ENCODE measurements at places on chromosomes 11 and 22.

- DNase-seq = no peak
These were observed 43.6 kb downstream of the SHISAL1 start for GRCh38 chr22:44269117-44269498.

- DNase-seq = peak; percentile 24
These were observed 21.2 kb downstream of the TTC28 start for GRCh38 chr22:28658448-28658847.

- no peak for DNase-seq
These were observed 120.6 kb downstream of the MICAL3 start for GRCh38 chr22:17903564-17904295.

GRCh38 chr11:12157241-12157661 lies 46.9 kb downstream of the MICAL2 start:
- DNase-seq = peak; percentile 68

DNA sequence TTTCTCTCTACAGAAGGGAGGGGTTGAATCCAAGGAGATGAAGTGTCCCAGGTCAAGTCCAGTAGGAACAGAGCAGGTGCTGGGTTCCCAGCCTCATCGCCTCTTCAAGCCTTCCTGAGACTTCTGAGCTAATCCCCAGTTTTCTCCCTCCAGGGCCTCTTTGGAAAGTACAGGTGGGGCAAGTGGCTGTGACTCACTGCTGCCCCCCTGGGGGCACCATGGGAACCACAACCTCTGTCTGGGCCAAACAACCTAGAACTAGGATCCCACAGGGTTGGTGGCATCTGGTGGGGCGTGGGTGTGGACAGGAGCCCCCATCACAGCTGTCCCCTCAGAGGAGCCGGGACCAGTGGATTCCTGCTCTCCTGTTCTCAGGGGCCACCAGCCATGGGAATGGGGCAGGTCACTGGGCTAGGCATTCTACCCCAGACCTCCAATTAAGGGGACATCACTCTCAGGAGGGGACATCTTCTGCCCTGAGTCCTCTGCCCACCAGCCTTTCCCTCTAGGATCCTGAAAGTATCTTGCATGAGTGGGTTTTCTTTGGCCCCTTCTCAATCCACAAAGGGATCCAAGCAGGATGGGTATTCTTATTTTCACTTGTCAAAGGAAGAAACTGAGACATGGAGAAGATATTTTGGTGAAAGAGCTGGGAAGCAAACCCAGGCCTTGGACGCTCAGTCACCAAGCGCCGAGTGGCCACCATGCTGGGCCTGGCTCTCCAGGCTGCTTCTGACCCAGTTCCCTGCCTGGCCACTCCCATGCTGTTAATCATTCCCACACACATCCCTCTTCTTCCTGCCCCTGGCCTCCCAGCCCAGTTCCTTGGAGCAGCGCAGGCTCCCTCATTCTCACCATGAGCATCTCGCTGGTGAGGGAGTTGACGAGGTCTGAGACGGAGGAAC lies 23.8 kb downstream of the LRRC10B start:
- DNase-seq = no peak
